ENCODE measurements at places on chromosomes 7 and 10.

GRCh38 chr7:153327683-153328082, 568.1 kb downstream of the ACTR3B start:
- no peak for DNase-seq

DNA sequence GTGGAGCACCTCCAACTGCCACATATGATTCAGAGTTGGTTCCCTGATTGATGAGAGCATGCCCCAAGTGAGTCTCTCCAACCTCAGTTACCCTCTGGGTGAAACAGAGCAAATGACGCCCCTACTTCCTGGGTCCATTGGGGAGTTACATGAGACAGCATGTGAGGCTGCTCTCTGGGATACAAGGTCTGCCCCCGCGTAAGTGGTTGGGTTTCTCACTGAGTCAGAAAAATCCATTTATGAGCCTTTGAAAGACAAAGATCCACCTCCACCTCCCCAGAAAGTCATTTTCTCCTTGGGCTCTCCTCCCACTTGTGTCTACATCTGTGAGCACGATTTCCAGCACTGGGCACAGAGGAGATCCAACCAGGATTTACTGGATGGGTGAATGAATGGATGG, 70.7 kb upstream of the DNAAF5 start:
- no peak for DNase-seq

GRCh38 chr10:131973160-131973951, 8.4 kb downstream of the BNIP3 start:
- no peak for DNase-seq

GRCh38 chr7:45911311-45911710, 9.8 kb downstream of the IGFBP3 start:
- no peak for DNase-seq

- no peak for DNase-seq
These were observed 9.5 kb downstream of the PHKG1 start for GRCh38 chr7:56083150-56083785.

- DNase-seq, result no peak
These were observed 49.8 kb downstream of the HTR5A start for GRCh38 chr7:155119801-155120382.

GRCh38 chr7:98335411-98335977, 54.0 kb downstream of the BRI3 start:
- no peak for DNase-seq

- no peak for DNase-seq
These were observed 120.9 kb upstream of the KCTD7 start for GRCh38 chr7:66507764-66508296.

- no peak for DNase-seq
These were observed 338.3 kb downstream of the KCNMA1 start for GRCh38 chr10:77299320-77299719.

All from MM.1S (cell line).